ENCODE measurements at places on chromosomes 7 and 10. TPM values are rescaled to one million over a fixed set of nuclear protein-coding genes. Genes with fewer than 3 reads are reported as not detected.

The GRM8 gene
- total RNA-seq: not detected

The TMEM72 gene
- not detected for total RNA-seq

The AQP1 gene
- total RNA-seq: 74.8 TPM

The SPDYE18 gene
- 0.44 TPM for total RNA-seq

The WEE2 gene
- not detected for total RNA-seq

The TMEM229A gene
- total RNA-seq: not detected

The VAX1 gene
- not detected for total RNA-seq

The GJC3 gene
- total RNA-seq: not detected

The PPP1R17 gene
- not detected for total RNA-seq

The DDC gene
- not detected for total RNA-seq

The SP4 gene
- total RNA-seq: 7.3 TPM

The UROS gene
- total RNA-seq: 48.8 TPM

The IFIT3 gene
- 27.5 TPM for total RNA-seq

The SKIDA1 gene
- total RNA-seq: not detected

The CPVL gene
- 30.0 TPM for total RNA-seq

The GDF10 gene
- 9.7 TPM for total RNA-seq

The GDF2 gene
- total RNA-seq: not detected

The SEC31B gene
- total RNA-seq: 8.8 TPM

The CLEC5A gene
- not detected for total RNA-seq

The LLCFC1 gene
- total RNA-seq: not detected

The AZGP1 gene
- 61.5 TPM for total RNA-seq

The GPR85 gene
- 1.7 TPM for total RNA-seq

The CPA4 gene
- 0.22 TPM for total RNA-seq

The SSC4D gene
- 0.88 TPM for total RNA-seq

The CHN2 gene
- 14.3 TPM for total RNA-seq

The GNG11 gene
- 52.2 TPM for total RNA-seq

The GIMAP5 gene
- 41.6 TPM for total RNA-seq

The ABCC2 gene
- total RNA-seq: 2.4 TPM

The LRRN3 gene
- total RNA-seq: 3.4 TPM

The PHYH gene
- 47.4 TPM for total RNA-seq

The DKK1 gene
- 32.0 TPM for total RNA-seq

The UPP1 gene
- 22.8 TPM for total RNA-seq

The INSYN2A gene
- not detected for total RNA-seq

The ABCB4 gene
- total RNA-seq: 2.3 TPM

The PGAM1 gene
- 155 TPM for total RNA-seq

The SEMA4G gene
- total RNA-seq: 5.7 TPM

The SNX8 gene
- total RNA-seq: 45.6 TPM

The CFAP58 gene
- total RNA-seq: 0.19 TPM

The SPDYE11 gene
- not detected for total RNA-seq

The UPK3B gene
- 14.2 TPM for total RNA-seq

The OR2A1 gene
- total RNA-seq: 0.65 TPM

The TSPAN12 gene
- total RNA-seq: 9.5 TPM

The IFIT2 gene
- total RNA-seq: 2.3 TPM

The AKR1C8 gene
- total RNA-seq: 1.5 TPM

The ERVW-1 gene
- total RNA-seq: not detected

The PRXL2A gene
- total RNA-seq: 775 TPM

The SLC26A5 gene
- total RNA-seq: 0.22 TPM

The MMRN2 gene
- total RNA-seq: 47.3 TPM

The CYP51A1 gene
- total RNA-seq: 25.1 TPM

The SEMA3E gene
- 4.7 TPM for total RNA-seq

The TMEM213 gene
- total RNA-seq: not detected

The CLCN1 gene
- not detected for total RNA-seq

The ERV3-1 gene
- total RNA-seq: 62.3 TPM

The FAM13C gene
- 14.6 TPM for total RNA-seq

The POLD2 gene
- total RNA-seq: 19.7 TPM

The DENND2A gene
- total RNA-seq: 10.4 TPM

The C7orf57 gene
- total RNA-seq: 0.22 TPM

The HYAL4 gene
- total RNA-seq: not detected

The ERLIN1 gene
- total RNA-seq: 23.6 TPM

Measured in subcutaneous adipose tissue (tissue), 4 donors.